ENCODE measurements at places on chromosomes 12 and 14.

- no peaks in the 10 kb centered on the region for H3K27me3 ChIP-seq
- H3K4me1 ChIP-seq: peaks cover 3% of the 10 kb centered on the region
- H3K27ac ChIP-seq: no peak overlapping the region
- no peak overlapping the region for H3K4me3 ChIP-seq
- H3K36me3 ChIP-seq: no peaks in the 10 kb centered on the region
These were observed 3.6 kb downstream of the SLC17A8 start for GRCh38 chr12:100360450-100360849.

- H3K4me3 ChIP-seq: no peak overlapping the region
- no peaks in the 10 kb centered on the region for H3K4me1 ChIP-seq
- H3K36me3 ChIP-seq: no peaks in the 10 kb centered on the region
- H3K27ac ChIP-seq: no peak overlapping the region
- DNase-seq: no peak
These were observed 63.7 kb upstream of the IFNG-AS1 start for GRCh38 chr12:67925552-67925951.

- peaks cover 2% of the 10 kb centered on the region for H3K4me1 ChIP-seq
- DNase-seq: no peak
- H3K27ac ChIP-seq: no peak overlapping the region
- H3K4me3 ChIP-seq: no peak overlapping the region
- peaks cover 9% of the 10 kb centered on the region for H3K36me3 ChIP-seq
- no peaks in the 10 kb centered on the region for H3K27me3 ChIP-seq
These were observed 8.5 kb downstream of the ZFP36L1 start for GRCh38 chr14:68784226-68784910.

DNA sequence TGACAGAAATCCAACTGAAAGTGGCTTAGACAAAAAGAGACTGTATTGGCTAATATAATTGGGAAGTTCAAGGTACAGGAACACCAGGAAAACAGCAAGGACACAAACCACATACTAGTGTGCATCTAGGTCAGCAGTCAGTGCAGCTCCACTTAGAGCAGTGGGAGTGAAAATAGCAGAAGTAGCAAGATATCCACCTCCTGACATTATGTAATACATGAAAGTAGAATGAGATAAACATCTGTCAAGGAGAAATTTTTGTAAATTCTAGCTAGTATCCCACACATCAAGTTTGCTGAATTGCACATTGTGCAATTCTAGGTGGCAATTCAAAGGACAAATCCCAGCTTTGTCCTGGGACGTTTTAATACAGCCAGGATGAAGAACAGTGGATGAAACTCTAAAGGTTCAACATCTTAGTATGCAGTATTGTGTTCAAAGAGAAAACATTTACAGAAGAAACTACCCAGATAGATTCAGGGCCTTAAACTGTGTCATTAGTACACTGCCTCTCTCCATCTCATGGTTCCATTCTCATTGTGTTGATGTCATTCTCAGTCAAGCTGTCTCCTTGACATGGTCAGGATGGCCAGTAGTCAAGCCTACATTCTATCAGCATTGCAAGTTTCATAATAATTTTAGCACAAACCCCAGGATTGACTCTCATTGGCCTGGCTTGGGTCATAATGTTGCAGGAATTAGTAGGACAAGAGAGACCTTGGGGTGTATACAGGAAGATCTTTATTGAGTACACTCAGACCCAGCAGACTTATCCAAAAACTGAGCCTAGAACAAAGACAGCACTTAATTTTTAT, 56.8 kb downstream of the SDR9C7 start:
- no peaks in the 10 kb centered on the region for H3K36me3 ChIP-seq
- no peaks in the 10 kb centered on the region for H3K4me1 ChIP-seq

DNA sequence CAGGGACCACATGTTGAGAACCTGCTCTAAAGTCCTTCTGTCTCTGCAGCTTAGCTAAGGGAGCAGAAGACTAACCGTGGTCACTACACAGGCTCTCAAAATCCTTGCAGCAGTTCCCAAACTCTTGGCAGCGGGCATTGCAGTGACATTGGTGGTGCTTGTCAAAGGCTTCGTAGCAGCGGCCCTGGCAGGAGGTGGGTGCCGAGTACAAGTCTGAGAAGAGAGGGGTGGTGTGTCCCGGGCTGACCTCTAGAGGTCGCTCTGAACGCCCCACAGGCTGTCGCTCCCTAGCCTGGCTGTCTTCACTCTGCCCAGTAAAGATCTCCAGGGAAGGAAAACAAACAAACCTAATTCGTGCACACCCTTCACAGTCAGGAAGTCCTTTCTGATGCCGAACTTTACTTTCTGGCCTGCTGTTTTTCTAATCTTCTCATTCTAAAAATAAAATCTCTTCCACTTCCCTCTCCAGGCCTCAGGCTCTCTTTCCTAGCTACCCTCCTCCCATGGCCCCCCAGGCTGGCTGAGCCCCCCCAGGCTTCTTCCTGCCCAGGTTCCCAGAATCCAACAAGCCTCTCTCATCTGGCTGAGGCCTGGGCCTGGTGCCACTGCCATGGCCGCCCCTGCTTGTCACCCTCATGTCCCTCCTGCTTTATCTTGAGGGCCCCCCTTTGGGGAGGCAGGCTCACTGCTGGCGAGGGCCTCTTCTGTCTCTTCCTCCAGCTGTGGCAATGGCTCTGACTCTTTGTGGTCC, 7.7 kb downstream of the ENDOU start:
- H3K27ac ChIP-seq: no peak overlapping the region
- peak; percentile 77 for DNase-seq
- no peaks in the 10 kb centered on the region for H3K36me3 ChIP-seq
- no peak overlapping the region for H3K4me3 ChIP-seq

- H3K4me1 ChIP-seq: no peaks in the 10 kb centered on the region
- no peaks in the 10 kb centered on the region for H3K36me3 ChIP-seq
- DNase-seq: no peak
- no peaks in the 10 kb centered on the region for H3K27me3 ChIP-seq
- no peak overlapping the region for H3K27ac ChIP-seq
These were observed 436.5 kb downstream of the PDZRN4 start for GRCh38 chr12:41624571-41624970.

GRCh38 chr14:101478096-101478495, 83.2 kb upstream of the DIO3 start:
- no peak overlapping the region for H3K4me3 ChIP-seq
- DNase-seq: no peak
- no peaks in the 10 kb centered on the region for H3K36me3 ChIP-seq
- peaks cover 10% of the 10 kb centered on the region for H3K4me1 ChIP-seq
- H3K27me3 ChIP-seq: no peaks in the 10 kb centered on the region
- no peak overlapping the region for H3K27ac ChIP-seq

- H3K36me3 ChIP-seq: no peaks in the 10 kb centered on the region
- no peak for DNase-seq
- no peak overlapping the region for H3K27ac ChIP-seq
- H3K4me1 ChIP-seq: no peaks in the 10 kb centered on the region
- H3K4me3 ChIP-seq: no peak overlapping the region
- no peaks in the 10 kb centered on the region for H3K27me3 ChIP-seq
These were observed 45.5 kb downstream of the PPM1A start for GRCh38 chr14:60294411-60295069.

DNA sequence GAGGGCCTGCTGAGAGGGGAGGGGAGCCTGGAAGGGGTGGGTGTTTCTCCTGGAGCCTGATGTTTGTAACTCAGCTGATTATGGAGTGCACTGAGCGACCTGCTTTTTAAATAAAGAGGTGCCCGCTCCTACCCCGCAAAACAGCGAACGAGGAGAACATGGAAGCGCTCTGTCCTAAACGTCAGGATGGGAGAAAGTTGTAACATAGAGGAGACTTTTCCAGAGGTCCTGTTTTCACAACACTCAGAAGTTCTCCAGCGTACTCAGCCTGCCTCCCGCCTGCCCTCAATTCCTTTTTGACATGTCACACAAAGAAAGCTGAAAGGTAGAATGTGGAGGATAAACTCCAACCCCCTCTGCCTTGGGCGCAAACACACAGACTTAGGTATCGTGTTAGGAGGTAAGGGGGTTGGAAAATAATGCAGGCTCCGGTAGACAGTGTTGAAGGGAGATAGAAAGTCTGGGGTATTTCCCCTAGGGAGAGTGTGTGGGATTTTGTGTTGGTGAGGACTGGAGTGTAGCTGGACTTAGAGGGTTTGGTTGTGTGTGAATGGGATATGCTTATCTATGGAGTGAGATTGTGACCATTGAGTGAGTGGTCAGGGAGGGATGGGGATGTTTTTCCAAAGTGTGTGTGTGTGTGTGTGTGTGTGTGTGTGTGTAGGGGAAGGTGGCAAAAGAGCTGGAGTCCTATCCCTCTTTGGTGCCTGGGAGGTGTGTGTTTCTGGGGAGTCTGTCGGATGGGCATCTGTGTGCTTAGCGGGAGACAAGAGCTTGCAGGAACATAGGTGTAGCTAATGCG, 2.1 kb downstream of the NTF3 start:
- no peak overlapping the region for H3K27ac ChIP-seq
- no peak overlapping the region for H3K4me3 ChIP-seq
- no peak for DNase-seq
- H3K4me1 ChIP-seq: peaks cover 4% of the 10 kb centered on the region
- H3K27me3 ChIP-seq: peaks cover 52% of the 10 kb centered on the region

All from iPS DF 6.9 (cell line).